HFFc6 (cell line): ENCODE measurements at places on chromosomes 1 and 21.

DNA sequence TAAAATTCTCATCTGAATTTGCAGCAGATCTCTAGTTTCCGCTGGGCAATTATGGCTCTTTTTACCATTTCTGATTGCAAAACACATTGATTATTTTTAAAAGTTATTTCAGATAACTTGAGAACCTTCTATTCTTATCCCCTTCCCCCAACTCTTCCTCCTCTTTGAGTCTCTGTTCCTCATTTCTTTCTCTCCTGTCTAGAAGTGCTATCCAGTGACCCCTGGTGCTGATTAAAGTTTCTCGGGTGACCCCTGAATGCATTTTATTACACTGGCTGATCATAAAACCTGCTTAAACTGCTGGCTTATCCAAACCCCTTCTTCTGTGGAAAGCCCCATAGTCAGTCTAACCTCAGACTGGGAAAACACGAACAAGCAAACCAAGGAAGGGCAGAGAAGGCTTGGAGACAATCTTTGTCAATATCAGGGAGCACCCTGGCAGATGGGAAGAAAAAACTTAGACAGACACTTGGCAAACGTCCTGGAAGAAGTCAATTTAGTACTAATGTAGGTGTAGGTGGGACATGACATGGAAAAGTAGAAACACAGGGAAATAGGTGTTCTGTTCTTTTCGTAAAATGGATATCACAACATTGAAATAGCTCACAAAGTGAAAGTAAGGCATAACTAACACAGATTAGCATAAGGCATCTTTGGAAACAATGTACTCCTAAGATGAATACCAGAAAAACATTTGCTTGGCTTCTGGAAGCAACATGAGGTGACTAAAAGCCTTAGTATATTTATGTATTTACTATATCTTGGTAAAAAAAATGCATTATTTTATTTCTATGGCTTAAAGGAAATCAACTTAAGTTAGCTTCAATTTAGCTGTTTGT, 61.4 kb downstream of the GORAB start:
- no peak for DNase-seq

GRCh38 chr1:92105546-92106081, 25.5 kb downstream of the BTBD8 start:
- DNase-seq = no peak

- DNase-seq = no peak
Observed at GRCh38 chr1:113392541-113393128, 2.3 kb downstream of the MAGI3 start.

- no peak for DNase-seq
Observed at GRCh38 chr1:92877792-92878191, 46.0 kb downstream of the RPL5 start.

- no peak for DNase-seq
Observed at GRCh38 chr21:45640888-45641479, 2.5 kb upstream of the PCBP3 start.

GRCh38 chr1:55611123-55611522, 396.0 kb upstream of the USP24 start:
- no peak for DNase-seq

DNA sequence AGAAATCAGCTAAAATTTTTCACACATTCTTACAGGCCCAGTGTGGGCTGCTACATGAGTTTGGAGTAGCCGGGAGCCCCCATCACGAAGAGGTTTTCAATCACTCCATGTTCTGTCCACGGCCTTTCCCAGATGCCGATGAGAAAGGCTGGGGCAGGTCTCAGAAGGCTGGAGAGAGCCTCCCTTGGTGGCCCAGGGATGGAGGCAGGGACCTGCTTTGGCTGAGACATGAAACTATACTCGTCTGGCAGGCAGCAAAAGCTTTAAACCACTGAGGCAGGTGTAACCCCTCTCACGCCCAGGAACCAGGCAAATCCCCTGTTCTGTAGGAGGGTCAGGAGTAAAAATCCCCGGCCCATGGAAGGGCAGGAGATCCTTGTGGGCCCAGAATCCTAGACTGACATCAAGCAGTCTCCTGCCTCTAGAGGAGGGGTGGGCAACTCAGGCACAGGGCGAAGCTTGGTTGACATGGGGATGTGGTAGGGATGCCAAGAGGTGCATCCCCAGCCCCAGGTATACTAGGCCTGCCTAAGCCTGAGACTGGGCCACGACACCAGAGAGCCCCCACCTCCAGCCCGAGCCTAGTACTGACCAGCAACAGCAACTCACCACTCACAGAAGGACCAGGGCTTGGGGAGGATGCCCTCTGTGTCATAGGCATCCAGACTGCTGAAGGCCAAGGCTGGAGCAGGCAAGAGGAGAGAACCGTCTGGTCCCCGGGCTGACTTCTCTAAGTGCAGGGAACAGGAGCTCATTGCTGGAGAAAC, 9.1 kb downstream of the MMEL1 start:
- DNase-seq = no peak

GRCh38 chr1:89587729-89588161, 45.2 kb upstream of the LRRC8C start:
- no peak for DNase-seq

DNA sequence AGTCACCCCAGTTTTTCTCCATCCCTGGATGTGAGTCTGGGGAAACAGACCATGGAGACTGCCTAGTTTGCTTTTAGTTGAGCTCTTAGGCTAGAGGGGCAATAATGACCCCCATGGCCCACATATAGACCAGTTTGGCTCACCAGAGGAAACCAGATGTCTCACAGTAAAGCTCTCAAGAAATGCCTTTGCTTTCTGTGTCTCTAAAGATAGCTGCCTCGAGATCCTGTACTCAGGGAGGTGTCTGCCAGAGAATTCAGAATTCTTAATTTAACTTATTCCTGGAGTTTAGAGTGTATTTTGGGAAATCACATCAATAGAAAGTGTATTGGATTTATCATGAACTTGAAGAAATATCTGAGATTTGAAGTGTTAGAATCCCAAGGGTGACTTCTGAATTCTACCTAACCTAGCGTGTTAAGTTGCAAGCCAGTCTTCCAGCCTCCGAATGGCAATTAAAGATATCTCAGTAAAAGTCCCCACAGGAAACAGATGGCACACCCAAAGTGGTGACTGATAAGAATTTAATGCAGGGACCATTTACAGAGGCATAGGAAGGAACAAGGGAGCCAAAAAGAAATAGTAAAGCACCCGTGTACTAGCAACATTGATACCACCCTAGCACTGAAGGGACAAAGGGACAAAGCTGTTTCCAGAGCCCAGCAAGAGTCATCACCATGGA, 37.1 kb downstream of the STYXL2 start:
- no peak for DNase-seq

- no peak for DNase-seq
Observed at GRCh38 chr1:95122151-95122697, 5.1 kb downstream of the TLCD4 start.

DNA sequence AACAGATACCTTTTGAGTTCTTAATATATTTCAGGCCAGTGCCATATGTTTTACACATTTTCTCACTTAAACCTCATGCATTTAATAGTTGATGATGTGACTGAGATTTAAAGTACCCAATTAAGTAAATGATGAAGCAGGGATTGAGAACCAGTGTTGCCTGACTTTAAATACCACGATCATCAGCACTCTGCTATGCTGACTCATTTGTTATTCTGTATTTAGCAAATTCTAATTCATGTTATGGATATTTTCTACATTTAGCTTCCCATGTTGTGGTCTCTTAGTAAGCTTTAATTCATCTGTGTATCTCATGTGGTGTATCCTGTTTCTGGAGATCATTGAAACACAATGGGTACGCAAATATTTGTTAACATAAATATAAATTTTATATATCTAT, 363.0 kb downstream of the PTBP2 start:
- peak; percentile 28 for DNase-seq

DNA sequence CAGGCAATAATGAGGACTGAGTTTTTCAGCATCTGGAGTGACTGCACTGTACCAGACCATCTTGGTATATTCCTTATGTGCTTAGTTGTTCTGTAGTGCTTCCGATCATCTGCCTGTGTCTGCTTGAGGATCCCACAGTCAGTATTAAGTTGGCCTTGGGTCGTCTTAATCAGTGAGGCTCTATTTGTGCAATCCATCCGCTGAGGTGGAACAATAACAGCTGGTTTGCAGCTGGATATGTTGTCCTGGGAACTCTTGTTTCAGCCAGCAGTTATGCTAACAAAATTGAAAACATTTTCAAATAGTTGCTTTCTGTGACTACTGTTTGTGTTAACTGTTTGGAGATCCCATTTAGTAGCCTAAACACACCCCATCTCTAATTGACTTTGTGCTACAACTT, 73.7 kb downstream of the LAMC1 start:
- DNase-seq = no peak

DNA sequence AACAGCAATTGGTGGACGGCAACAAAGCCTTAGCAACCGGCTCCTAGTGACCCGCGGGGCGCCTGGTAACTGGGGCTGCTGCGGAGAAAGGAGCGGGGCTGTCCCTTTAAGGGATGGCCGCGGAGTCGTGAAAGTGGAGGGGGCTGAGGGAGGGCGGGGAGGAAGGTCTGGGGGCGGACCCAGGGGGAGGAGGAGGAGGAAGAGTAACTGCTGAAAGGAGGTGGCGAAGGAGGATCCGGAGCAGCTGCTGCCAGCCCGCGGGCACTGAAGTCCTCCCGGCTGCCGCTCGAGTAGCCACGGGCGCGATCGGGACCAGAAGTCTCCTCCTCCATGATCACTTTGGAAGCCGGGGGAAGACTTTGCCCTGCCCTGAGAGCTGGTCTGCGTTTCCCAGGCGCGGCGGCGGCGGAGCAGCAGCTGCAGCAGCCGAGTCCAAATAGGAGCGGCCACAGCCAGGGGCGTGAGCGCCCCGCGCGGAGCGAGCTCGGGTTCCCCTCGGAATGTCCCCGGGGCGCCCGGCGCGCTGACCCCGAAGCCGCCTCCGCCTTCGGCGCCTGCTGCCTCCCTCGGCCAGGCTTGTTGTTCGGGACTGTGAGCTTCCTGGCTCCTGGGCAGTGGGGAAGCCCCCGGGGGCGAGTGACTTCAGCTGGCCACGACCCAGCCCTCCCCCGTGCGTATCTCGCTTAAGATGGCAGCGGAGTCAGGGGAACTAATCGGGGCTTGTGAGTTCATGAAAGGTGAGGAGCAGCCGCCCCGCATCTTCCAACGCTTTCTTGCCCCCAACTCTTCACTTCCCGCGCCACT, at the start of gene CDC14A:
Gene CDC14A (plus strand): TSS at position 240 of the 804 bp plus-strand sequence. CDS start 449 bp downstream, at position 689.
- DNase-seq = peak; percentile 94

DNA sequence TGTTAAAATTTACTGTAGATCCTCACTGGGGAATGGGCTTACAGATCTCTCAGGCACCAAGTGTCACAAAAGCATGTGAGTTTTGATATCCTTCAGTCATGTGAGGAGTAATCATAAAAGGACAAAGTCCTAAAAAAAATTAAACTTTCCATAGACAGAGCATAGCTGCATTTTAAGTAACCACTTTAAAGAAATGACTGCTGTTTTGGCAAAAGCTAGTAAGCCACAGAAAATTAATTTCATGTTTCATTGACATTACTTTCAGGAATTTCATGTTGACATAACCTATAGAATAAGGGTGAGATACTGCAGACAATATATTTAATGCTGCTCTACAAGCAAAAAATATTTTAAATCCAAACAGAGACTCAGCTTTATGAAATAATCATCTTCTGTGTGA, 156.3 kb downstream of the LYPLAL1 start:
- no peak for DNase-seq

DNA sequence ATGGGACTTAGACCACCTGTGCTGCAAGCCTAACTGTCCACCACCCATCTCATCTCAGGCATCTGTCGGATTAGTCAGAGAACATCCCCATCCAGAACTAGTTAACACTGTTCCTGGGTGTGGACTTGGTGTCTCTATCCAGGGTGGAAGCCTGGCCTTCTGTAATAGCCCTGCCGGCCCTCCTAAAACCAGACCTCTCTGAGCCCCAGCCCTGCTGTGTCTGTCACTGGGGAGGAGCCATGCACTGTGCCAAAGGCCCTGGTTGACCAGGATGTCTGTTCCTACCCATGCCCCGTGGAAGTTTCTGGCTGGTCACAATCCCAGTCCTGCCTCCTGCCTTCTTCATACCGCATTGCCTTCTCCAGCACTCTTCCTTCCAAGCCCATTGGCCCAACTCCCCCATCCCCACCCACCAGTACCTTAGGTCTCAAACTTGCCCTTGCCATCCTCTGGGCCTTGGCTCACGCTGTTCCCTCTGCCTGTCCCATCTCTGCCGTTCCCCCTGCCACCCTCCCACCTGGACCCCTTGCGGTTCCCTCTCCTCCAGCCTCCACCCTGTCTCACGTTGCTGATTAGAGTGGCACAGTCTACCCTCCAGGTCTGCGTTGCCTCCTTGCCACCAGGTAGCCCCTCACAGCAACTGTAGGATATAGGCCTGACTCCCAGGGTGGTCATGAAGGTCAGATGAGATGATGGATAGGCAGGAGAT, 105.6 kb downstream of the EPHB2 start:
- DNase-seq = no peak

DNA sequence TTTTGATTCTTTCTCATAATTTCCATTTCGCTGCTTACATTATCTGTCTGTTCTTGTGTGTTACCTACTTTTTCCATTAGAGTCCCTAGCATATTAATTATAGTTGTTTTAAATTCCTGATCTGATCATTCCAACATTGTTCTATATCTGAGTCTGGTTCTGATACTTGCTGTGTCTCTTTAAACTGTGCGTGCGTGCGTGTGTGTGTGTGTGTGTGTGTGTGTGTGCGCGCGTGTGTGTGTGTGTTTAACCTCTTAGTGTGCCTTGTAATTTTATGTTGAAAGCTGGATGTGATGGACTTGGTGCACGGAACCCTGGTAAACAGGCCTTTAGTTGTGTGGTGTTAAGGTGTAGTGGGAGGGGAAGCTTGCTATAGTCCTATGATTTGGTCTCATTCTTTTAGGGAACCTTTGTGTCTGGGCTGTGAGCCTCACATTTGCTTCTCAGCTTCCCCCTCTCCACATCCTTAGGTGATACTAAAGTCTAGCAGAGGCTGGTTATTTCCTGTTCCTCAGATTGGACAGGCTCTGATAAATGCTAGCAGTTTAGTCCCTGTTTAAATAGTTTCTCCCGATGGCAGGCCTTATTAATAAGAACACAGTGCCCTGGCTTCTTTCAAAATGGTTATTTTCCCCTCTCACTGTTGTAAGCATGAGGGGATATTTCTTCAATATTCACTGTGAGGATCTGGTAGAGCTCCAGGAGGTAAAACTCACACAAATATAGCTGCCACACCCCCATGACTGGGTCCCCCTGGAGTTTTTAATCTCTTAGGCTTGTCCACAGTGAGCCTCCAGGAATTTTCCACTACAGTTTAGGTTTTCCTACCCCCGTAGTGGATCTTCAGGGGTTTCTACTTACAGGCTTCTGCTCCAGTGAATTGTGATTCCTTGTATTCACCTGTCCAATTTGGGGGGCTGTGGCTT, 118.3 kb downstream of the GALNT2 start:
- no peak for DNase-seq

DNA sequence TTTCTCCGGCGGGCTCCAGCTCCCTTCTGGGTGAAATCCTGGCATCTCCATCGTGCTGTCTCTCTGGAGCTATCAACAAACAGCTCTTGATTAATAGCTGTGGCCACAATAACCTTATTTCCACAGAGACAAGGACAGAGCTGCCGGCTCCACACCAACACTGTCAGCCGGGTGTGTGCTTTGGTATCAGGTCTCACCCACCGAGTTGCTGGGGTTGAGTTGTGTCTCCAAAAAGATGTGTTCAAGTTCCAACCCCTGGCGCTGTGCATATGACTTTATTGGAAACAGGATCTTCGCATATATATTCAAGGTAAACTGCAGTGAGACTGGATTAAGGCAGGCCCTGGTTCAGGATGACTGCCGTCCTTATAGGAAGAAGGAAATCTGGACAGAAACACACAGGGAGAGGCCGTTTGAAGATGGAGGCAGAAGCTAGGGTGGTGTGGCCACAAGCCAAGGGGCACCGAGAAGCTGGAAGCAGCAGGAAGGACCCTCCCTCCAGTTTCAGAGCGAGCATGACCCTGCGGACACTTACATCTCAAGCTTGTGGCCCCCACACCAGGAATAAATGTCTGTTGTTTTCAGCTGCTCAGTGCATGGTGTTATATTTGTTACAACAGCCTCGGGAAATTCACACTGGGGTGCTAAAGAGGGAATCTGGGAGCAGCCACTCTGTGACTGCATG, 88.4 kb upstream of the TMPRSS2 start:
- DNase-seq = no peak
